ENCODE measurements at places on chromosomes 3 and 15.

GRCh38 chr15:96052154-96052553 is 278.3 kb upstream of the NR2F2 start:
- DNase-seq: no peak

GRCh38 chr3:42638339-42638842 is 15.1 kb upstream of the ZBTB47 start:
- no peak for DNase-seq

DNA sequence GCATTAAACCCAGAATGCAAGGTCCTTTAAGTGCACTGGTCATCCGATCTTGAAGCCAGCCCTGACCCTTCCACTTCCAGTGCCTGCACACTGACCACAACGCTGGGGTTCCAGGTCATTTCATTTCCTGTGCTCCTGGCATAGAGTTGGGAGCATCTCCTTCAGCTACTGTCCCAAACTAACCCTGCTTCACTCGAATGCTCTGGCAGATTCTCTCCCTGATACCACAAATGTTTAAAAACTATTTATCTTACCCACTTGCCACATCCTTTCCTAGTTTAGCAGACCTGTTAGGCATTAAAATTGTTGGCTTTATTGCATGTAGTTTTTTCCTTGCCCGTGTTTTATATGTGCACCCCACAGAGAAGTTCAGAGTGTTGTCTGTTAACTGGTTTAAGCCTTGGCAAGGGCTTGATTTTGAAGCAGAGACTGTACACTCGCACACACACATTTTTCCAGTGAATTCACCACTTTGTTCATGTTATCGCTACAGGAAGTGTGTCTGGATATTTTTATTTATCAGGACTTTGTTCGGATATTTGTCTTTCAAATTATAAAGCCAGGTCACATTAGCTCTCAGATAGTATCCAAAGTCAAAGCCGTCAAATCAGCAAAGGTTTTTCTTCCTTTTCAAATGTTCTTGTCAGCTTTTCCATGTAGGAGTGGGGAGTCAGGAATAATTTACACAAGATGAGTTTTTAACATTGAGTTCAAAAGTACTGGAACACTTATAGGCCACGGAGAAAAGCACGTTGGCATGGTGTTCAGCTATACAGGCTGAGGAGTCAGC is 77.3 kb downstream of the ABI3BP start:
- DNase-seq: no peak

DNA sequence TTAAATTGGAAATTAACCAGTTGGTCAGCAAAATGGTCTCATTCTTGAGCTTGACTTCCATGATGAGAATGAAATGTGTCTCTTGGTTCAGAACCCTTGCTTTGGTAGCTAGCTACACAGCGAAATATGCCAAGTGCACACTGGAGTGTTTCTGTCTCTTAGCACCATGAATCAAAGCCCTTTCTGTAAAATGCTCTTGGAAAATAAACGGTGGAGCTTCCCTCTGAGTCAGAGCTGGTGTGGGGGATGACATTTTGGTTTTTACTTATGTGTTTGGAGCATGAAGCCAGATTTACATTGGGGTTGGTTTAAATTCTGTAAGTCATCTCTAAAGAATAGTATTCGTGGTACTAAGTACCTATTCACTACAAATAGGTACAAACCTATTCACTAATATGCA is 85.1 kb upstream of the NANOGP8 start:
- DNase-seq: no peak

- DNase-seq: no peak
Observed at GRCh38 chr15:67690936-67691335, 134.4 kb upstream of the SKOR1 start.

- DNase-seq: no peak
Observed at GRCh38 chr3:187016639-187017345, 86.5 kb downstream of the ST6GAL1 start.

Measured in GM03348 (cell line).